T-helper 1 cell (primary cell): ENCODE measurements at places on chromosomes 4 and X.

DNA sequence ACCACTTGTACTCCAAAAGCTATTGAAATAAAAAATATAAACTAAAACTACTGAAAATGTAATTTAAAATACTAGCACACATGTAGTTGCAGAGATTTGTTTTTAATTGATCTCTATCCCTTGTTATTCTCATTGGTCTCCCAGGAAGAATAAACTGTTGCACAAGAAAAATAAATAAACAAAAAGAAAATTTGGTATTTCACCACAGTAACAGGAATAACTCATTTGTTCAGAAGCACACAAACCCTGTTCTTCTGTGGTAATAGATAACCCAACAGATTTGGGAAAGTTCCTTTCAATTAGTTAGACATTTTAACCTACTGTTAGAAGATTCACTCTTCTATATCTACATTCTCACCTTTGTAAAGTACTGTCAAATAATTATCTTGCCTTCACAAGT is 70.9 kb upstream of the APOOL start:
- no peak for DNase-seq

- no peak for DNase-seq
These were observed 35.4 kb upstream of the SORCS2 start for GRCh38 chr4:7156761-7157488.

DNA sequence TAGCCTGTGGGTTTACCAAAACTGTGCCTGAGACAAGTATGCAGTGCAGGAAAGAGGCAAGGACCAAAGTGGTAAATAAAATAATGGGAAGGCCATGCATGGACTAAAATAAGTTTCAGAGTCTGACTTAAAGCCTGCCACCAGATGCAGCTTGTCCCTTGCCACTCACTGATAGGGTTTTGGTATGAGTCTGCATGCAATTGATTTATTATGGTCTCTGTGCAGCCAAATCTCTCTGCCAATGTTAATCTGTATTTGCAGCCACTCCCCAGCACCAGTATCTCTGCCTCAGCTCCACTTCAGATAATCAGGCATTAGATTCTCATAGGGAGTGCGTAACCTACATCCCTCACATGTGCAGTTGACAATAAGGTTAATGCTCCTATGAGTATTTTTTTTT is 5.5 kb upstream of the FGF2 start:
- DNase-seq = no peak

- no peak for DNase-seq
These were observed 37.9 kb downstream of the CUL4B start for GRCh38 chrX:120522820-120523219.

DNA sequence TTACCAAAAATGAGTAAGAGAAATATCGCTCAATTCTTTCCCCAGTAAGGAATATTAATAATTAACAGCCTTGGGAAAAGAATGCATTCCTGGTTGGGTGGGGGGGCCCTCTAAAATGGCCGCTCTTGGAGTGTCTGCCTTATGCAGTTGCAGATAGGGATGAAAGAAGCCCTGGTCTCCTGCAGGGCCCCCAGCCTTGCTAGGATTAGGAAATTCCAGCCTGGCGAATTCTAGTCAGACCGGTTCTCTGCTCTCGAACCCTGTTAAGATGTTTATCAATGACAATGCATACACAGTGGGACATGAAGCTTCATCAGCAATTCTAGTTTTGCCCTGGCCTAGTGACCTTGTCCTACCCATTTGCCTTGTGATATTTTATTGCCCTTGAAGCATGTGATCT is 1047.7 kb upstream of the GRID2 start:
- no peak for DNase-seq

DNA sequence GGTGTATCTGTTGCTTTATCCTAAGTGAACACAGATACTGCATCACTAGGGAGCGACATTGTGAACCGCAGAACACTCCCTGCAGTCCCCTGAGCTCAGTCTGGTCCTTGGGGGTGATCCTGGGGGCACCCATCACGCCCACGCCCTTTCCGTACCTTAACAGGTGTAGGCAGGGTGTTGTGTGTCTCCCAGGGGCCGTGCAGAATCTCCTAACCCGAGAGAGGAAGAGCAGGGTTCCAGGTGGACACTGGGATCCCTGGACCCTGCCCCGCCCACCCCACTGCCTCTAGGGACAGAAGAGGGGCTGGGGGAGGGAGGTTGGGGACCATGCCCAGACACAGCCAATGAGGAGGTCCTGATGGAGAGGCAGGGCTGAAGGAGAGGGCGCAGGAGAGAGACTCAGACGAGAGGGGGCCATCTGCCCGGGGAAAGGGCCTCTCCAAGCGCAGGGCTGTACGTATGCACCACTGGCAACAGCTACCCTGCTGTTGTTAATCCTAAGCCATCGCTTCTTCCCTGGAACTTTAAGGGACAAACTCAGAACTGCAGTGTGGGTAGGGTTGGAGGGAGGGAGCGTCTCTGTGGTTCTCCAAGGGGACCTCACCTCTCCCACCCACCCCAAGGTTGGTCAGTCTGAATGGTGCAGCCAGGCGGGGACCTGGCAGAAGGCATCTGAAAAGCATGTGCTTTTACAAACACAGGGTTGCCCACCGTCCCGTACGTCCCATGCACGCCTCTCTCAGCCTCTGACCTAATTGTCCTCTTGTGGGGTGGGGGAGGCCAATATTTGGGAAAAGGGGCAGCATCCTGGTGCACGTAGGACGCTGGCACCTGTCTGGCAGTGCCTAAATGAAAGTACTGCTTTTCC is 2.5 kb downstream of the P2RY8 start:
- no peak for DNase-seq

- peak; percentile 38 for DNase-seq
These were observed 88.0 kb upstream of the TLR2 start for GRCh38 chr4:153595894-153596601.

DNA sequence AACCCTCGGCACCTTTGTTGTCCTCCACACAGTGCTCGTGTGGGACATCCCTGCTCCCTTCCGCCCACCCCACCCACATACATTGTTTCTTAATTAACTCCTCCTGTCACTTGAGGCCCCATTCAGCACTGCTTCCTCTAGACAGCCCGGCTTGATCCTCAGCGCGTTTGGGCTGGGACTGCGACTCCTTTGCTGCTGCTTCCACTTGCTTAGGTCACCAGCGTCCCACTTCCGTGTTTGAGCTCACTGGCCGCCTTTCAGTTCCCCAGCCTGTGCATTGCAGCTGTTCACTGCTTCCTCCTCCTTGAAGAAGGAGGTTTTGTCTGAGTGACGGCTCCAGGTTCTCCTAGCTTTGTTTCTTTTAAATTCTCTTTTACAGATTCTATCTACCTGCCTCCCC is 16.1 kb downstream of the RNF4 start:
- DNase-seq = peak; percentile 56

- no peak for DNase-seq
These were observed 33.1 kb downstream of the MAGEB10 start for GRCh38 chrX:27840881-27841280.

GRCh38 chr4:19857380-19857779 is 394.3 kb upstream of the SLIT2 start:
- no peak for DNase-seq

GRCh38 chr4:185859111-185859510 is 47.1 kb upstream of the SORBS2 start:
- no peak for DNase-seq

- DNase-seq = no peak
These were observed 17.9 kb upstream of the NSUN7 start for GRCh38 chr4:40731792-40732245.
